ENCODE measurements at places on chromosomes 1 and 21.

DNA sequence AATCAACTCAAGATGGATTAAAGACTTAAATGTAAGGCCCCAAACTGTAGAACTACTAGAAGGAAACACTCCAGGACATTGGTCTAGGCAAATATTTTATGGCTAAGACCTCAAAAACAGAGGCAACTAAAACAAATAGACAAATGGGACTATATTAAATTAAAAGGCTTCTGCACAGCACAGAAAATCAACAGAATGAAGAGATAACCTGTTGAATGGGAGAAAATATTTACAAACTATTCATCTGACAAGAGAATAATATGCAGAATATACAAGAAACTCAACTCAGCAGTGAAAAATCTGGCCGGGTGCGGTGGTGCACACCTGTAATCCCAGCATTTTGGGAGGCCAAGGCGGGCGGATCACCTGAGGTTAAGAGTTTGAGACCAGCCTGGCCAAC lies 84.1 kb upstream of the HNRNPU start:
- no peak for DNase-seq

DNA sequence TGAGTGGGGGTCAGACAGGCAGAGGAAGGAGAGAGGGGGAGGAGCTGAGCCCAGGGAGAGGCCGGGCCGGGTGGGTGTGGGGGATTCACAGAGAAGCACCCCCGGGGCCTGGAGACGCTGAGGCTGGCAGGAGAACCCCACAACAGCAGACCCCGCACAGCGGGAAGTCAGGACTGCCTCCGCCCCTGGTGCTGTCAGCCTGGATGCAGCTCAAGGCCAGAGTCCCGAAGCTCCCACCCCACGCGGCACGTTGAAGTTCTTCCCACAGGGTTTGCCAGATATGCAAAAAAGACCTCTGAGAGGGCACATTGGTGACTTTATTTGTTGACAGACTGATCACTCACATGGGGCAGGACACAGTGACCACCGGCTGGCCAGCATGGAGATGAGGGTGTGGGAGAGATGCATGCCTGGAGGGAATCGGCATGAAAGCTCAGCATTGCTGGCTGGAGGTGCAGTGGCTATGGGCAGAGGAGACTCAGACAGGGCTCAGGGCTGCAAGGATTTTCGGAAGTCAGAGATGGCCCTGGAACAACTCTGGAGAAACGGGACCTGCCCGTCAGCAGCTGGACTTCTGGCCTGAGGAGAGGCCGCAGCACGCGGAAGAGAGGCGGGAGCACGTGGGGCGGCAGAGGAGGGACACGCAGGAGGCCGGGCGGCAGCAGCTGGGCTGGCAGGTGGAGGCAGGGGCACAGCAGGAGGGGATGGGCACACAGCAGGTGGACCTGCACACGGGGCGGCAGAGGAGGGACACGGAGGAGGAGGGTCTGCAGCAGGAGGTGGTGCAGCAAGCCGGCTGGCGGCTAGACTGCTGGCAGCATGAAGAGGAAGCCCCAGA lies 885 bp downstream of the KRTAP10-3 start:
- DNase-seq, result no peak

- no peak for DNase-seq
Observed at GRCh38 chr1:36559061-36559460, 76.3 kb upstream of the CSF3R start.

- DNase-seq, result no peak
Observed at GRCh38 chr21:26137379-26138060, 33.0 kb downstream of the APP start.

GRCh38 chr1:29752141-29752540 lies 515.8 kb downstream of the PTPRU start:
- no peak for DNase-seq

GRCh38 chr1:54173681-54174080 lies 20.9 kb upstream of the CDCP2 start:
- no peak for DNase-seq

- no peak for DNase-seq
Observed at GRCh38 chr1:26704629-26705028, 8.8 kb downstream of the ARID1A start.

- DNase-seq, result no peak
Observed at GRCh38 chr1:26055041-26055440, 9.1 kb upstream of the SLC30A2 start.

DNA sequence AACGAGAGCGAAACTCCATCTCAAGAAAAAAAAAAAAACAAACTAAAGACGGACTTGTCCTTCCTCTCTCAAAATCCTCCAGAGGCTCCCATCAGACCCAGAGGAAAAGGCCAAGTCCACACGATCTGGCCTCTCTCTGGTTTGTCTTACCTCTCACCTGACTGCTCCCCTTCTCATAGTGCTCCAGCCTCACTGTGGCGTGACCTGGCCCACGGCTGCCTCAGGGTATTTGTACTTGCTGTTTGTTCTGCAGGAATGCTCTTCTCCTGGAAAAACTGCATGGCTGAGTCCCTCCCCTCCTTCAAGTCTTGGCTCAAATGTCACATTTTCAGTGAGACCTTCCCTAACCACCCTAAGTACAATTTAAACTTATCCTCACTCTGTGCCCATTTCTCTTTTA lies 8.0 kb upstream of the BRWD1 start:
- no peak for DNase-seq

DNA sequence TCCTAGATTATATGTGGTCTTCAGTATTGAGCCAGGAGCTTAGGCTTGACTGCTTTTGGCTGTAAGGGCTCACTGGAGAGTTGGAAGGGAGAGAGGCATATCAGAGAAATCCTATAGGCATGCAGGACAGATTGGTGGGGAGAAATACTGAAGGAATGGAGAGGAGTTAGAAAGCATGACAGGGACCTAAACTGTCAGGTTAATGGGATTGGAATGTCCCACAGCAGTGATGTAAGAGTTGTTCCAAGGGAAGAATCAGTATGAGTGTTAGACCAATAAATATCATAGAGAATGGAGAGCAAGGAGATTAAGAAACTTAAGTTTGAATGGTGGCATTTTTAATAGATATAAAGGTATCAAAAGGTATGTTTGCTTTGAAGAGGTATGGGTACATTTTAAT lies 39.7 kb downstream of the SLC35A3 start:
- DNase-seq, result no peak

DNA sequence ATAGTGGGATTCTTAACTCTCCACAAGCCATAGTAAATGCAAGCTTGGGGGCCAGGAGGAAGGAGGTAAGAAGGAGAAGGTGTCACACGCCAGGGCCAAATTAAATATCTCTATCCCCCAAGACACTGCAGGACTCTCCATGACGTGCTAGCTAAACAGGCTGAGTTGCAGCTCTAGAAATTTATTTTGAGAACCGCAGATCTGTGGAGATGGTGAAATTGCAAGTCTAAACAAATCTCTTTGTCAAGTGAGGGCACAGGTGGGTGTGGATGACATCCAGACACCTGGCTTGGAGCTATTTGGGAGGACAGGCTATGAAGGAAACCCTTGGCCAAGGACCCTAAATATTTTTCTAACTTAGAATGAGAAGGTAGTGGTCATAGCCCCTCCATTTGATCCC lies 39.5 kb upstream of the USP1 start:
- no peak for DNase-seq

DNA sequence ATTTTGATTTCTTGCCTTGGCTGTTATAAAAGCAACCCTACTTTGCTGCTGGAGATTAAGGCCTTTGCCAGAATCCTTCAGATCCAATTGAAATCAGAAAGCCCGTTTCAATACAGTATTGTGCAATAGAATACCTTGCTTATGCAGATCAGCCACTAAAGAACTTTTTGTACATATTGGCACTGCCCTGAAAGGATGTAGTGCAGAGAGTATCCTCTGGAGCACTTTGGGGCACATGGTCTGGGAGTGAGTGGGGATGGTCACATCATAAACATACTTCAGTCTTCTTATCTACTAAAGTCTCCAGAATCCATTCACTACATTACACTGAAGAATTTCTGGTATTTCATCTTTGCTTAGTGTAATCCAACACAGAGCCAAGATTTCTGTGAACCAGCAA lies 189.0 kb downstream of the CENPF start:
- no peak for DNase-seq

Data from NCI-H2107 (cell line).